ENCODE measurements at places on chromosomes 5 and 9.

DNA sequence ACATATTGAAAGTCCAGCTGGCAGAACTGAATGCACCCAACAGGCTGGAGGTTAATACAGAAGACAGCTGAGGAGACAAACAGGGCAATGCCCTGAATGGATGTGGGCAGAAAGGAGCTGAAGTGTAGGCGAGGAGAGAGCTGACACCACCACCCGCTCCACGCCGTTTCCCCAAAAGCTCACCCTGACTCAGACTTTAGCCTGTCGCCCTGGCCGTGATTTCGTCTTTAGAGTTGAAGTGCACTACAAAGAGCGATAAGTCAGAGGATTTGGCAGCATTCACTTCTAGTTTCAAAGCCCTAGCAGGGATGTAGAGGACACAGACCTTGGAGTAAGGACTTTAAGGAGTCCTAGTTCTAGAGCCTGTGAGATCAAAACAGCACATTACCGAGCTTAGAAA is 2.2 kb upstream of the ERAP1 start:
- no peak for DNase-seq

- DNase-seq = no peak
These were observed 78.8 kb downstream of the FBXL17 start for GRCh38 chr5:108303086-108303485.

GRCh38 chr5:60598424-60598823 is 101.5 kb downstream of the DEPDC1B start:
- no peak for DNase-seq

DNA sequence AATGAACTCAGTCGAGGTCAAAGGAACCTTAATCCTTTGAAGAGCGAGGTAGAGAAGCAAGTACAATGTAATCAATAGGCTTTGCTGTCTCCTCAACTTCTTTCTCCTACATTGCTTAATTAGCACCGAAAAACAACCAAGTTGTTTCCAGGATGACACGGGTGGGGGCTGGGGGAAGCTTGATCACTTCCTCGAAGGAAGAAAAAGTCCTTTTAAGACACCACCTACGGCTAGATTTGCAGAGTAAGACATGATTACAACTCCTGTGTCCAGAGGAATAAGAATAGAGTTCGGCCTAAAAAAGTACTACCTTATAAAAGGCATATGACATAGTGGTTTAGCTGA is 811 bp upstream of the ARRDC3 start:
- DNase-seq = no peak

DNA sequence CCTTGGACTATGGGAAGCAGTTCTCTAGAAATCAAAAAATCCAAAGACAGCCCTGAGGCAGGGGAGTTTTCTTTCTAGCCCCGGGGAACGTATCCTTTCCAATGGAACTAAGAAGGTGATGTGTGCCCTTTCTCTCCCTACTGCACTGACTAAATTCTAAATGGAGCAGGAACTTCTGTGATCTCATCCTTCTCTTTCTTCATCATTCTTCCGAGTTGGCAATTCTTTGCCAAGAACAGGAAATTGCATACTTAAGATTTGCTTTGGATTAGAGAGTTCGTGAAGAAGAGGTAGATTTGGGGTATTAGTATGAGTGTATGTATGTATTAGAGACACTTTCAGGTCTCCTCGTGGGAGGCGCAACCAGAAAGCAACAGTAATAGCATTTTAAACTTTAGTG is 178.0 kb upstream of the PIK3R1 start:
- no peak for DNase-seq
